ENCODE measurements at places on chromosomes 6 and 20. TPM values are rescaled to one million over a fixed set of nuclear protein-coding genes. Genes with fewer than 3 reads are reported as not detected.

The MED23 gene
- 48.2 TPM for total RNA-seq

The HLA-DPB1 gene
- 21.0 TPM for total RNA-seq

The DSP gene
- 1.3 TPM for total RNA-seq

The PTP4A1 gene
- total RNA-seq = 43.9 TPM

The WFDC10B gene
- not detected for total RNA-seq

The ZFP57 gene
- total RNA-seq = not detected

The TNNC2 gene
- total RNA-seq = 1.4 TPM

The ULBP3 gene
- total RNA-seq = 21.7 TPM

The STX11 gene
- total RNA-seq = 0.91 TPM

The TNXB gene
- 41.1 TPM for total RNA-seq

The TSPO2 gene
- total RNA-seq = not detected

The HAO1 gene
- not detected for total RNA-seq

The ZNF831 gene
- not detected for total RNA-seq

The BANF2 gene
- total RNA-seq = not detected

The CD93 gene
- 0.54 TPM for total RNA-seq

The RHAG gene
- not detected for total RNA-seq

The BIRC7 gene
- not detected for total RNA-seq

The MRS2 gene
- 21.4 TPM for total RNA-seq

The KIZ gene
- total RNA-seq = 44.3 TPM

The ADGRF5 gene
- total RNA-seq = not detected

The SIM1 gene
- not detected for total RNA-seq

Measured in articular chondrocyte of knee joint (primary cell).